ENCODE measurements at places on chromosomes 4 and X. TPM values are rescaled to one million over a fixed set of nuclear protein-coding genes. Genes with fewer than 3 reads are reported as not detected.

The FGFR3 gene
- total RNA-seq, result 0.36 TPM

GRCh38 chr4:182895791-182896292 lies 21.3 kb downstream of the DCTD start:
- DNase-seq, result no peak

The STOX2 gene
- total RNA-seq, result 0.19 TPM

- DNase-seq, result no peak
Observed at GRCh38 chr4:105186701-105187161, 40.1 kb downstream of the TET2 start.

The ANXA10 gene
- total RNA-seq, result not detected

The AMBN gene
- not detected for total RNA-seq

DNA sequence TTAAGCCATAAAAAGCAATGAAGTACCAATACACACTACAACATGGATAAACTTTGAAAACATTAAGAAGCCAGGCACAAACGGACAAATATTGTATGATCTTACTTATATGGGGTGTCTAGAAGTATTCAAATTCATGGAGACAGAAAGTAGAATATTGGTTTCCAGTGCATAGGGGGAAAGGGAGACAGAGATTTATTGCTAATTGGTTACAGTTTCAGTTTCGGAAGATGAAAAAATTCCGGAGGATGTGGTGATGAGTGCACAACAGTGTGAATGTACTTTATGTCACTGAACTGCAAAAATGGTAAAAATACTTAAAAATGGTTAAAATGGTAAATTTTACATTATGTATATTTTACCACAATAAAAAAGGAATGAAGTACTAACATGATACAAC lies 5.1 kb upstream of the PRDX4 start:
- no peak for DNase-seq

The GAR1 gene
- 23.8 TPM for total RNA-seq

The OTC gene
- not detected for total RNA-seq

- DNase-seq, result no peak
Observed at GRCh38 chrX:44382871-44383270, 39.4 kb upstream of the EFHC2 start.

The SMIM10 gene
- 0.99 TPM for total RNA-seq

The TMEM150C gene
- 0.07 TPM for total RNA-seq

- peak; percentile 82 for DNase-seq
Observed at GRCh38 chr4:118352843-118353533, at the start of gene PRSS12. TSS of gene PRSS12 (minus strand) at chr4:118353003. CDS start at chr4:118352720, 283 bp downstream.

- no peak for DNase-seq
Observed at GRCh38 chr4:176921256-176921655, 128.5 kb upstream of the VEGFC start.

- no peak for DNase-seq
Observed at GRCh38 chr4:44434247-44434646, 14.4 kb downstream of the KCTD8 start.

The ANOS1 gene
- not detected for total RNA-seq

The MAPK10 gene
- 0.49 TPM for total RNA-seq

- DNase-seq, result no peak
Observed at GRCh38 chrX:121244511-121244910, 197.1 kb downstream of the GLUD2 start.

The GLRA3 gene
- not detected for total RNA-seq

GRCh38 chr4:26076000-26076587 lies 162.1 kb downstream of the SMIM20 start:
- DNase-seq, result peak; percentile 76

The ADGRG4 gene
- not detected for total RNA-seq

The FAM50A gene
- 49.6 TPM for total RNA-seq

- DNase-seq, result no peak
Observed at GRCh38 chr4:67934628-67935027, 28.7 kb downstream of the TMPRSS11A start.

The RIBC1 gene
- total RNA-seq, result 1.8 TPM

- peak; percentile 49 for DNase-seq
Observed at GRCh38 chrX:8743126-8743732, 11.3 kb upstream of the ANOS1 start.

GRCh38 chr4:1578251-1578773 lies 105.8 kb downstream of the FAM53A start:
- DNase-seq, result no peak

The ASB12 gene
- not detected for total RNA-seq

GRCh38 chr4:105088110-105088879 lies 58.4 kb upstream of the TET2 start:
- no peak for DNase-seq

GRCh38 chr4:174592985-174593335 lies 70.7 kb upstream of the HPGD start:
- DNase-seq, result no peak

DNA sequence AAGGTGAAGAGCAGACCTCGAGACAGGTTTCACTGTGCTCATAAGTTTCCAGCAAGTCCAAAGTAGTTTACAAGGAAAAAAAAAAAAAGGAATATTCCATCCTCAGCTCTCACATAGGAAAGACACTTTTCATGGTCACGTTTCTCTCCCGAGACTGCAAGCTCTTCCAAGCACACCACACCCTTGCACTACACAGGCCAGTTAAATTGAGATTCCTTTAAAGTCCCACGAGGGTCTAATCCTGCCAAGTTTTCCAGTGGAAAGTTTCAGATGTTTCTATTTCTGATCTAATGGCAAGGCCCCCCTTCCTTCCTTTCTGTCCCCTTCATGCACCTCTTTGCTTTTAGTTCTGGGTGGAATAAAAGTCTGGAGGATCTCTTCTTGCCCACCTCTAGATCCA lies 67.9 kb upstream of the PCDH19 start:
- DNase-seq, result no peak

- DNase-seq, result no peak
Observed at GRCh38 chrX:94123062-94123461, 449.1 kb downstream of the FAM133A start.

GRCh38 chr4:184861047-184861446 lies 35.3 kb upstream of the ACSL1 start:
- no peak for DNase-seq

Measured in activated T-cell treated with anti-CD3 and anti-CD28 coated beads, Interleukin-2, amount 50 U/mL, for 72 hours (primary cell).